Skeletal muscle cell (primary cell): ENCODE measurements at places on chromosomes 1 and 21.

DNA sequence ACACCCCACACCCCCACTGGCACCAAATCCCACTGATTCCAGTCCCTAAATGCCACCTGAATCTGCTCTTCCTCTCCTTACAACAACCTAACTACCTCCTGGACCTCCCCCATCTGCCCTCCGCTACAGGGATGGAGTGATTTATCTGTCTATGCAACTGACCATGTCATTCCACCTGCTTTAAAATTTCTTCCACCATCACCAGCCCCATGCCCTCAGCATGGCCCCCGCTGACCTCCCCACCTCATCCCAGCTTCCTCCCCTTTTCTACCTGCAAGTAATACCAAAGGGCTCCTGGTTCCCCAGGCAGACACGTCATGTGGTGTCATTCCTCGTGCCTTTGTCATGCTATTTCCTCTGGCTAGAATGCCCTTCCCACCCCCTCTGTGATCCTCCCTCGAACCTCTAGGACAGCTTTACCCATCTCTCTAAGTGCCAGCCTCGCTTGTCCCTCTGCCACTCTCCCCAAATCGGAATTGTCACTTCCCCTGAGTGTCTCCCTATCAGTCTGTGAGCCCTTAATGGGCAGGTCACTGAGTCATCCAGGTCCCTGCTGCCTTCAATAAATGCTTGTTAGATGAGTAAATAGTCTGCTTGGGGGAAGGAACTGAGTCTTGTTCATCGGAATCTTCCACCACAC is 3.7 kb downstream of the GJB4 start:
- no peak for DNase-seq

- DNase-seq = no peak
These were observed 144.9 kb downstream of the TOMM20 start for GRCh38 chr1:234983564-234984238.

GRCh38 chr1:192933744-192934143 is 124.9 kb downstream of the RGS2 start:
- DNase-seq = no peak

GRCh38 chr21:42786884-42787283 is 92.5 kb downstream of the WDR4 start:
- DNase-seq = no peak

DNA sequence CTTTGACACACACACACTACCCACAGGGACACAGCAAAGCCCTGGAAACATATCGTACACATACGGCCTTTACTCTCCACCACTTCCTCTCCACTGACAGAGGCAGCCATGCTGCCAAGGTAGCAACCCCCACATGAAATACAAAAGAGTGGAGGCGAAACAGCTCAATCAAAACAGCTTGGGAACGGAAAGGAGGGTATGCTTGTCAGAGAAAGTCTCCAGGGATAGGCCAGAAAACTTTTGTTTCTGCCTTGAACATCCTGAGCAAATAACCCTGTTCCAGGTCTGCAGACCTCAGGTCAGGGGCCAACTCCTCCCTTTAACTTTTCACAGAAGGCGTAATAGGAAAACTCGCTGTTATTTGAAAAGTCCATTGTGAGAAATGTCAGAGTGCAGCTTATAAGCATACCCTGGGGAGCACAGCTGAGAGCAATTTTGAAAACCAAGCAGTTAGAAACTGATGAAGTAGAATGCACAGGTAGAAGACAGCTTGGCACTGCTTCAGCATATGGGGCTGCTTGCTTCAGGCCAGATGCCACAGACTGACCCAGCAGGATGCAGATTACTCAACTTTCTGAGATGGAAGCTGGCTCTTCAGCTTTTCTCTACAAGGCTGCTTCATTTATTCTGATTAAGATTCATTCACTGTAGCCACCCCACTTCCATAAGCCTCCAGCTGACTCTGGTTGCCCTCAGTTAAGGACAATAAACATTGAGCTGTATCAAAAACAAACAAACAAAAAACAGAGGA is 18.0 kb downstream of the KIAA0319L start:
- no peak for DNase-seq

GRCh38 chr21:32768530-32768929 is 3.0 kb downstream of the PAXBP1 start:
- no peak for DNase-seq
